ENCODE measurements at places on chromosomes 12 and 14.

- DNase-seq, result no peak
Observed at GRCh38 chr12:80212938-80213645, 113.8 kb downstream of the OTOGL start.

DNA sequence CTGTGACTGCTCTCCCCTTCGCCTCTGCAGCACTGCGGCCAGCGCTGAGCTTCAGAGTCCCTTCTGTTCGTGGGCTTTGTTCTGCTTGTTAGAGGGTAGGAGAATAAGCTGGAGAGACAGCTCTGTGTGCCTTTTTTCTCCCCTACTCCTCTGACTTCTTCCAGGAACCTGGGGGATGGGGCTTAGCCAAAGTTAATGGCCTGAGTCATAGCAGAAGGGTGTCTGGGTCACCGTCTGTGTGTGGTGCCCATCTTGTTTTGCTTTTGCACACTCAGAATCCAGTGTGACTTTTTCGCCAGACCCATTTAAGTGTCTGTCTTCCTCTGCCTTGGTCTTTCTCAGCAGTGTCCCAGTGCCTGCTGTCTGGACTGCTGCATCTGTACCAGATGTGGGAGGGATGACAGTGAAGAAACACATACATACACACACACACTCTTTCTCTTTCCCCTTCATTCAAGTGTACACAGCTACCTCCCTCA, 3.0 kb downstream of the KIF5A start:
- no peak for DNase-seq

DNA sequence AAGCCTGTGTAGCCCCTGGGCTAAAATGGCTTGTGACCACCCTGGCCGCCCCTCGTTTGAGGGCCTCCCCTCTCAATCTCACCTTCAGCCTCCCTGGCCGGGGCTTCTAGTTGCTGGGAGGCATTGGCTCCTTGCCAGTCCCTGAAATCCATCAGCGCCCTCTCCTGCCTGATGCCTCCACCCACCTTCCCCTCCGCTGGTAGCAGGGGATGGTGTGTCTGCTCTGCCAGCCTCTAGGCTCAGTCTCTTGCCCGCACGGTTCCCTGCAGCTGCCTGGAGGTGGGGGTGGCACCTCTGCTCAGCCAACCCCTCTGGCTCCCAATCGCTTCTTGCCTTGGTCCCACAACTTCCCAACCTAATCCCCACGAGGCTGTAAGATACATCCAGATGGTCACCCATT, 167.9 kb downstream of the PHETA1 start:
- DNase-seq, result no peak

GRCh38 chr12:102862486-102862885, 54.6 kb downstream of the PAH start:
- no peak for DNase-seq

DNA sequence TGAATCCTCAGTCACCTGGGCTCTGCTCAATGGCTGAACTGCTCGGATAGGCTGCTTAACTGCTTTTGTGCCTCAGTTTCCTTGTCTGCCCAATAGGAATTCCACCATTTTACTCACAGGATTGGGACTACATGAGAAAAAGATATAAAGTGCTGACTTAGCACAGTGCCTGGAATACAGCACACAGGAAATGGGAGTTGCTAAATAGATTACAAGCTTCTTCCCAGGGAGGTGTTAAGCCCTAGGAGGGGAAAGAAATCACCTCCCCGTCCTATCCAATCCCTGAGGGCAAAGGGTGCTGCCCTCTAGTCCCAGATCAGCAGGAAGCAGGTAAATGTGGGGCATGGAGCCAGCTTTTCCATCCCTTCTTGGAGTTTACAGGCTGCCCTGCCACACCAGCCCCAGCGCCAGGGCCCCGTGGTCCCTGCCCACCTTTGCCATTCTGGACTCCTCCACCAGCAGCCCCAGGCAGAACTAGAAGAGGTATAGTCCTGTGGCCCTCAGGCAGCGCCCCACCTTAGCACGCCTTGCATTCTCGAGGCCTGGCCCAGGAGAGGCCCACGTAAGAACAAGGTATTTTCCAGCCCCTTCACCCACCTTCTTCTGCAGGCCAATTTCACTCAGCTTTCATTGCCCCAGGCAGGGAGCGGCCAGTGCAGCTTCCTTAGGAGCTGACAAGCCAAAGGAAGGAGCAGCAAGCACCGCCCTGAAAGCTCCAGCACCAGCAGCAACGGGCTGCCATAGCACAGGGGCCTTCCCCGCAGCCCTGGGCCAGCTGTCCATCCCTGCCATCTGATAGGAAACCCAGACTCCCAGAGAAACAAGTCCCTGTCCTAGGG, 28.8 kb upstream of the RPLP0 start:
- no peak for DNase-seq

- DNase-seq, result peak; percentile 93
Observed at GRCh38 chr12:56338308-56339157, at the start of gene IL23A. TSS of gene IL23A (plus strand) at chr12:56338884. CDS start at chr12:56339045, 161 bp downstream.

- DNase-seq, result no peak
Observed at GRCh38 chr14:35213869-35214387, 78.3 kb upstream of the PSMA6 start.

DNA sequence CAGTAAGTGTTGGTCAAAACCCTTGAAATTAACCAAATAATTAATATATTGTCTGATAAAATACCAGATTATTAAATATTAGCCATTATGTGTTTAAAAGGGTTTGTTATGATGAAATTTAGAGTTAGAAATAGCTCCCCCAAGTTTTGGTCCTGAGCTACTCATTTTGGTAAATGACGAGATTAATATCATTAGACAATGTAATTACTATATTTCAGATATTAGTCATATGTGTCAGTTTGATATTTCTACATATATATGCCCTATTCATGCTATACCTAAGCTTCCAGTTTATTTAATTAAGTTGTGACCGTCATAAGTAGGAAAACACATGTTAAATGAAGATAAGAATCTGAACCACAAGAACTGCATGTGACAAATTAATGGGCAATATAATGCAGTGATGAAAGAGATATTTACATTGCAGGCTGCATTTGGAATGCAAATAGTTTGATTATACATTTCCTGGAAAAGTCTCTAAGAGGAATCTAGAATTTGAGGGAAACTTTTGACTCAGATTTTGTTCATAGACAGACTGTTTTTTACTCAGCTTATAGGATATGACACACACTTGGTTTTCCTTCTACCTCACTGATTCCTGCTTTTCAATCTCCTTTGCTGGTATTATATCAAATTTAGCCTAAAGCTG, 70.5 kb downstream of the TBC1D30 start:
- DNase-seq, result no peak

GRCh38 chr12:75922944-75923642, 108.5 kb downstream of the PHLDA1 start:
- DNase-seq, result no peak

DNA sequence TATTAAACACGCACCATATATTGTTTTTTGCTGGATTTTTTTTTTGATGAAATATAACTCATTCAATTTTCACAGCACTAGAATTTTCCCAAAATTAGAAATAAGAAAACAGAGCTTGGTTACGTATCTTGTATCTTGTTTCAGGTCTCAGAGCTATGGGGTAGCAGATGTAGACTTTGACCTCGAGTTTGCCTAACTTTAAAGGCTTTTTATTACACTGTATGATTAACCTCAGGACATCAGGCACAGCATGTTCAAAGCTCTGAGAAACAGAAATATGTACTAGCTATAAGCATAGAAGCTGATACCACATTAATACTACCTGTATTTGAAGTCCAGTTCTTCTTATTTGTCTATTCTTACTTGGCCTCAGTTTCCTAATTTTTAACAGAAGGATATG, 171.9 kb upstream of the KITLG start:
- DNase-seq, result no peak

GRCh38 chr12:4579305-4580102, 17.5 kb downstream of the DYRK4 start:
- DNase-seq, result no peak

DNA sequence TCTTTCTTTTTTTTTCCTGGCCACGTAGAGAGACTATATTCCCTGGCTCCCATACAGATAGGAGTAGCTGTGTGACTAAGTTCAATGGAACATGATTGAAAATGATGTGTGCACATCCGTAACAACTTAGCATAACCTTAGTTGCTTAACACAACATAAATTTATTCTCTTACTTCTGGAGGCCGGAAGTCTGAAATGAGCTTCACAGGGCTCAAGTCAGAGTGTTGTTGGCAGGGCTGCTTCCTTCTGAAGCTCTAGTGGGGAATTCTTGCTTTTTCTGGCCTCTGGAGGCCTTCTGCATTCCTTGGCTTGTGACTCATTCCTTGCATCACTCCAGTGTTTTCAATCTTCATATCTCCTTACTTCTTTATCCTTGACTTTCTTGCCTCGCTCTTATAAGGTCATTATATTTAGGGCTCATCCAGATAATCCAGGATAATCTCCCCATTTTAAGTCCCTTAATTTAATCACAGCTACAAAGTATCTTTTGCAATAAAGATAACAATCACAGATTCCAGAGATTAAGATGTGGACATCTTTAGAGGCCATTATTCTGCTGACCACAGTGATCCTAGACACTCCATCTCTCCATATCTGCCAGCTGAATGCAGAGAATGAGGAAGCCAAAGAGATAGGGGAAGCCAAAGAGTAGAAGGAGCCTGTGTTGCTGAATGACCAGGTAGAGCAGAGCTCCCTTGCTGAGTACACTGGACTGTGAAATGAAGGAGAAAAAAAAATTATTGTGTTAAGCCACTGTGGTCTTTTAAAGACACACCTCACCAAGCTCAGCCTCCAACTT, 21.0 kb upstream of the SNX6 start:
- DNase-seq, result no peak

GRCh38 chr12:22656376-22656775, 31.4 kb downstream of the ETNK1 start:
- no peak for DNase-seq

GRCh38 chr12:88802096-88802706, 221.9 kb upstream of the KITLG start:
- DNase-seq, result peak; percentile 16

- no peak for DNase-seq
Observed at GRCh38 chr14:60179431-60179869, 14.3 kb upstream of the DHRS7 start.

DNA sequence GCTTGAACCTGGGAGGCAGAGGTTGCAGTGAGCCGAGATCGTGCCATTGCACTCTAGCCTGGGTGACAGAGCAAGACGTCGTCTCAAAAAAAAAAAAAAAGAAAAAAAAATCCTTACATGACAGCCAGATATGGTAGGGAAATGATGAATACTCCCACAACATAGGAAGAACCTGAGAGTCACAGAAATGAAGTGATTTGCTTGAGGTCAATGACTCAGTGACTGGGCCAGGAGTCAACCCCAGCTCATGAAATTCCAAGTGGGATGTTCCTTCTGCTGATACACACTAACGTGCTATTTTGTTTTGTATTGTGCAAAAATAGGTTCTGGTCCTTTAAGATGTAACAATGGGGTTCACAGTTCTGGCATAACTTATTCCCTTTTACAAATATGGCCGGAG, 9.0 kb downstream of the RHOF start:
- no peak for DNase-seq

DNA sequence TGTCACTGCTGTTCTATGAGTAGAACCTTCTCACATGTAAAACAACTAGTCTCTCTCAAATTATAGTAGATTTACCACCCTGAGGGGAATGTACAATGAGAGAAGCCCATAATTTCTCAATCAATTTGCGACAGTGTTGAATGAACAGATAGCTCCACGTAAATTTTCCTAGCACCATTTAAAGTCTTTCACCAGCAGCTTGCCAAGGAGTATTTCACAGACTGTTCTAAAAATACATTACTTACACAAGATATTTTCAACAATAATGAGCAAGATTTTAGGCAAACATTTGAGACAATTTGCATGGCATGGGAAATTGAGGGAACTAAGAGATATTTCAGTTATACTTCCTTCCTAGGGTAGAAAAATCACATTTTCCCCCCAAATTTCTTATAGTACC, 151.6 kb downstream of the KICS2 start:
- DNase-seq, result no peak
